ENCODE measurements at places on chromosomes 2 and 18. TPM values are rescaled to one million over a fixed set of nuclear protein-coding genes. Genes with fewer than 3 reads are reported as not detected.
A peak's percentile ranks its signal among the peaks of the same experiment; 100 is the strongest.

- no peaks in the 10 kb centered on the region for H3K27me3 ChIP-seq
- H3K27ac ChIP-seq, result peak overlapping the region; percentile 98
- peaks cover 15% of the 10 kb centered on the region for H3K4me1 ChIP-seq
- H3K36me3 ChIP-seq, result no peaks in the 10 kb centered on the region
- DNase-seq, result no peak
Measured at GRCh38 chr2:70141902-70142589, 48.8 kb downstream of the C2orf42 start.

DNA sequence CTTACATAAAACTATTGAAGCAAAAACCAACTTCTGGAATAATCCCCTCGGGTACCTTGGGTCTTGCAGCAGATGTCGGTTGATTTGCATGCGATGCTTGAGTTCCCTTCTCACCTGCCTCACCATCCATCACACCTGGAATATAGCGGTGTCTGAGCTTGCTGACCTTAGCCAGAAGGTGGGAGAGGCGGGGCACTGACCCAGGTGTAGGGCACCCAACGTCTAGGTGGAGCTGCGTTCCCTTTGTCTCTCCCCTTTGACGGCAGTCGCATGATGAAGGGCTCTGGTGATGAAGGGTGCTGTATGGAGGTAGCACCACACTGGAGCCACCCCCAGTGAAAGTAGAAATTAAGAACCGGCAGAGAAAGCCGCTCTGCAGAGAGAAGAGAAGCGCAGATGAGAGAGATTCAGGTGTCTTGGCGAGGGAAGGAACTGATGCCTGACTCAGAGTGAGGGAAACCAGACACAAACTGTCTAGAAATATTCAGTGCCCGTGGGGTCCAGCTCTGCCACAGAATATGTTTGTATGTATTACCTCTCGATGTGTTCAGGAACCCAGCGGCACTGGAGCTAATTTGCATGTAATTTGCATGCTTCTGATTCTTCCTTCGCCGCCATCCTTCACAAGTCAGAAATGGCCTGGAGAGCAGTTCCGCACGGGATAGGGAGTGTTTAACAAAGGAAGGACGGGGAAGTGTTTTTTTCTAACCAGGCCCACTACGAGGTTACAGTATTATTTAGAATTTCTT lies 19.4 kb upstream of the MBP start:
- DNase-seq, result no peak
- H3K36me3 ChIP-seq, result no peaks in the 10 kb centered on the region
- no peak overlapping the region for H3K27ac ChIP-seq
- no peak overlapping the region for H3K4me3 ChIP-seq
- H3K27me3 ChIP-seq, result no peaks in the 10 kb centered on the region
- H3K4me1 ChIP-seq, result no peaks in the 10 kb centered on the region

- no peak for DNase-seq
- H3K36me3 ChIP-seq, result no peaks in the 10 kb centered on the region
- H3K4me1 ChIP-seq, result no peaks in the 10 kb centered on the region
- H3K27ac ChIP-seq, result no peak overlapping the region
Measured at GRCh38 chr18:42659187-42659586, 456.3 kb downstream of the RIT2 start.

- H3K4me3 ChIP-seq, result no peak overlapping the region
- no peaks in the 10 kb centered on the region for H3K27me3 ChIP-seq
- H3K27ac ChIP-seq, result no peak overlapping the region
- no peaks in the 10 kb centered on the region for H3K36me3 ChIP-seq
- peaks cover 2% of the 10 kb centered on the region for H3K4me1 ChIP-seq
- no peak for DNase-seq
Measured at GRCh38 chr2:228725031-228725430, 543.5 kb upstream of the SPHKAP start.

GRCh38 chr2:54750040-54750439 lies 26.6 kb downstream of the EML6 start:
- H3K4me1 ChIP-seq, result no peaks in the 10 kb centered on the region
- no peak for DNase-seq
- H3K27ac ChIP-seq, result no peak overlapping the region
- H3K27me3 ChIP-seq, result no peaks in the 10 kb centered on the region

DNA sequence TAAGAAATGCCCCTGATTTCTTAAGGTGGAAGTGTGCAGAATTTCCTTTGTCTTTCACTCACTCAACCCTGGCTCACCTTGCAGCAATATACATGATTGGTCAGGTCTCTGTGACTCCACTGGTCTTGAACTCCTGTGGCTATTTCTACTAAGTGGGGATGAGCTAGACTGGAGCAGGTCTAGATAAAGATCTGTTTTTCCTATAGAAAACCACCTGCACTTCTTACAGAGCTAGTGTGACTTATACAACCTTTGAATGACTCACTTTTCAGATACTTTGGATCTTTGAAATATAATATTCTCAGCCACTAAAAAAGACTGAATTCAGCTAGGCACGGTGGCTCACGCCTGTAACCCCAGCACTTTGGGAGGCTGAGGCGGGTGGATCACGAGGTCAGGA lies 98.5 kb upstream of the KCTD1 start:
- H3K27me3 ChIP-seq, result no peaks in the 10 kb centered on the region
- DNase-seq, result no peak
- H3K36me3 ChIP-seq, result no peaks in the 10 kb centered on the region
- no peak overlapping the region for H3K4me3 ChIP-seq
- no peak overlapping the region for H3K27ac ChIP-seq
- no peaks in the 10 kb centered on the region for H3K4me1 ChIP-seq

DNA sequence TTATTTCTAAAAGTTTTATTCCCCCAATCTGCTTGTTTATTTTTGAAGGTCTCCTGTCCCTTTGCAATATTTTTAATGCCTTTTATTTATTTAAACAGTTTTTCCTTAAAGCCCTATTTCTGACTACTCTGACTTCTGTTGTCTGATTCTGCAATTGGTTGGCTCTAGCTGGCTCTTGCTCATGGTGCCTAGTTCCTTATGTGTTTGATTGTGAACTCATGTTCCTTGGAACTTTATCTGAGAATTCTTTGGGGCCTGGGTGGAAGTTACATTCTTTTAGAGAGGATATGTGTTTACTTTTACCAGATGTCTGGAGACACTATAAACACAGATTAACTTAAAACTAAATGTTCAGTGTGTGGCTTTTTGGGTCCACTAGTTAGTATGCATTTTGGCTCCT lies 175.9 kb downstream of the DYSF start:
- H3K27ac ChIP-seq, result no peak overlapping the region
- H3K27me3 ChIP-seq, result no peaks in the 10 kb centered on the region
- no peak for DNase-seq
- H3K4me1 ChIP-seq, result peaks cover 4% of the 10 kb centered on the region

- no peak overlapping the region for H3K4me3 ChIP-seq
- no peaks in the 10 kb centered on the region for H3K27me3 ChIP-seq
- no peak for DNase-seq
- no peaks in the 10 kb centered on the region for H3K36me3 ChIP-seq
Measured at GRCh38 chr18:45628979-45629958, 14.0 kb downstream of the SLC14A2 start.

DNA sequence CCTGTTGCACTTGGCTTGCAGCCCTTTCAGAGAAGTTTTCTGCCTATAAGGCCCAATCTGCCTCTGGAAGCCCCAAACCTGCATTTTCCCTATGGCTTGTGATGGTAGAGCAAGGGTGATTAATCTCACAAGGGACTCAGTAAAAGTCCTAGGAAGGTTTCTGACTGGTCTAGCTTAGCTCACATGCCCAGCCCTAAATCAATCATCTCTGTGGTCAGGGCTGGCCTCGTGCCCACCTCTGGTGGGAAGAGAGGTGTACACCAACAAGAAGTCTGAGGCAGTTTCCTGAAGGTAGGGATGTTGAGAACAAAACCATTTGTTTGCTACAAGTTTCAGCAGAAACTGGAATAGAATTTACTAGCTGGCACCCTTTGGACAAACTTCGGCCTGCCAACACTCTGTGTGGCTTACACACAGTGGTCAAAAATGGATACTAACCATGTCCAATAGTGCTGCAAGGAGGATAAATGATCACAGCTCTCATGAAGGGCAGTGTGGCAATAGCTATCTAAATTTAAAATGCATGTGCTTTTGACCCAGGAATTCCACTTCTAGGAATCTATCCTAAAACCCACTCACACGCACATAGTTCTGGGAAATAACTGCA lies 96.4 kb downstream of the EN1 start:
- no peak for DNase-seq
- no peak overlapping the region for H3K4me3 ChIP-seq
- H3K36me3 ChIP-seq, result no peaks in the 10 kb centered on the region
- H3K4me1 ChIP-seq, result no peaks in the 10 kb centered on the region
- no peaks in the 10 kb centered on the region for H3K27me3 ChIP-seq

DNA sequence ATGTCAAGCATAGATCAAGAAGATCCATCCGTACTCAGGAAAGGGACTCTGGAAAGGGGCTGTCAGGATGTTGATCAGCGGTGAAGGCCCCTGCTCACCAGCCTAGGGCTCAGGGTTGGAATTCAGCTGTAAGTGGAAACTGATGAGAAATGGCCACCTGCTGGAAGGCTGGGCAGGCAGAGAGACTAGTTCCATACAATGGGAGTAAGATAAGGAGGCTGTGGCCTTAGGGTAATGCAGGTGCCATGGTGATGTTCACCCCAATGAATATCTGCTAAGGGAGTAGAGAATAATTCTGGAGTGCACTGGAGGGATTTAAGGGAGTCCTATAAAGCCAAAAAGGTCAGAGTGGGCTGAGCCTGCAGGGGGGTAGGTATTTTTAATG lies 256.6 kb downstream of the CYRIA start:
- no peaks in the 10 kb centered on the region for H3K27me3 ChIP-seq
- no peaks in the 10 kb centered on the region for H3K4me1 ChIP-seq

GATA6 gene
- total RNA-seq, result 92.8 TPM

GPR39 gene
- 1.9 TPM for total RNA-seq

OR6B2 gene
- total RNA-seq, result not detected

All from thoracic aorta (tissue), 2 donors.